CD8-positive, alpha-beta T cell (primary cell): ENCODE measurements at places on chromosomes 6 and 20.

- no peak for DNase-seq
These were observed 23.0 kb upstream of the FKBP1A start for GRCh38 chr20:1415667-1416468.

DNA sequence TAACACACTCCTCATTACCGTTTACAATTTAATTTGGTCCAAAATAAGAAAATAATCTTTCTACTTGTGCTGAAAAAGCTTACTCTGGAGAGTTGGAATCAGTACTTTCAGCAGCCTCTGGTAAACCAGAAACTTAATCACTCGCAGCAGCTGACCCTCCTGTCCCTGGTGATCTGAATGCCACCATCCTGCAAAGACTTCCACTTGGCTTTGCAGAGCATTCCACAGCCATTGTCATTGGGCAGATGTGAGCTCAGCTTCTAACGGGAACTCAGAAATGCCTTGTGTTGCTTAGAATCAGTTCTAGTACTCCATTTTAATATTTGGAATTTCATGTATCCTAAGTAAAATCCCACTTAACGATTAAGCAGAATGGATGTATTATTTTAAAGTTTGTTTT, 59.7 kb downstream of the PHACTR1 start:
- DNase-seq, result no peak

- DNase-seq, result no peak
These were observed 231.1 kb downstream of the HDGFL1 start for GRCh38 chr6:22800451-22800850.

- no peak for DNase-seq
These were observed 90.5 kb upstream of the CCN2 start for GRCh38 chr6:132041706-132042105.

DNA sequence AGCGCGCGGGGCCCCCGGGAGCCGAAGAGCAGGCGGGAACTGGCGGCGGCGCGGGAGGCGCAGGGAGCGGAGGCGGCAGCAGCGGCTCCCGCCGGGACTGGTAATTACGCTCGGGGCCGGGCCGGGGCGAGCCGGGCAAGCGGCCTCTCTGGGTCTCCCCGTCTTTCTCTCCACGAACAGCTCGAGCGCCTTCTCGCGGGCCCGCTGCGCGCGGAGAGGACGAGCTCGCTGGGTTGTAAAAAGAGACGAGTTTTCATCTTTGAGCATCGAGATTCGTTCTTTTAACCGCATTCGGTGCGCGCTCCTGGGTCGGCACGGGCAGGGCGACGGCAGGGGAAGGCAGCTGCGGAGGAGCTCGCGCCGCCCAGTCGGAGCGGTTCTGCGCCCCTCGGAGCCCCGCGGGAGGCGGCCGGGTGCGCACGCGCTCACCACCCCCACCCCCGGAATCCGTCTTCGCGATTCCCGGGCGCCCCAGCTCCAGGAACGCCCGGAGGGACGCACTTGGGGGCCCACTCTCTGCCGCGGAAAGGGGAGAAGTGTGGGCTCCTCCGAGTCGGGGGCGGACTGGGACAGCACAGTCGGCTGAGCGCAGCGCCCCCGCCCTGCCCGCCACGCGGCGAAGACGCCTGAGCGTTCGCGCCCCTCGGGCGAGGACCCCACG, 38.0 kb downstream of the YTHDF1 start:
- no peak for DNase-seq

- no peak for DNase-seq
These were observed 20.4 kb downstream of the ARMC2 start for GRCh38 chr6:108868647-108869046.

DNA sequence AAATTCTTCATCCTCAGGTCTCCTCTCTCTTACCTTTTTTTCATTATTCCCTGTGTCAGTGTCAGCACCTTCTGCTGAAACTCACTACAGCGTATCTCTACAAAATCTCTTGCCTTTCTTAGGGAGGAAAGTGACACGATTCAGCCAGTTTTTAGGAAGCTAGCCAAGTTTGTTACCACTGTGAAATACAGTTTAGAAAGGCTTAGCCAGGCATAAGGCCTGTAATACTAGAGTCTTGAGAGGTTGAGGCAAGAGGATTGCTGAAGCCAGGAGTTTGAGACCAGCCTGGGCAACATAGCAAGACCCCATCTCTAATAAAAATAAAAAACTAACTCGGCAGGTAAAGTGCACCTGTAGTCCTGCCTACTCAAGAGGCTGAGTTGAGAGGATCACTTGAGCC, 16.7 kb downstream of the TAB2 start:
- no peak for DNase-seq

- no peak for DNase-seq
These were observed 50.0 kb downstream of the GFOD1 start for GRCh38 chr6:13437218-13437996.

DNA sequence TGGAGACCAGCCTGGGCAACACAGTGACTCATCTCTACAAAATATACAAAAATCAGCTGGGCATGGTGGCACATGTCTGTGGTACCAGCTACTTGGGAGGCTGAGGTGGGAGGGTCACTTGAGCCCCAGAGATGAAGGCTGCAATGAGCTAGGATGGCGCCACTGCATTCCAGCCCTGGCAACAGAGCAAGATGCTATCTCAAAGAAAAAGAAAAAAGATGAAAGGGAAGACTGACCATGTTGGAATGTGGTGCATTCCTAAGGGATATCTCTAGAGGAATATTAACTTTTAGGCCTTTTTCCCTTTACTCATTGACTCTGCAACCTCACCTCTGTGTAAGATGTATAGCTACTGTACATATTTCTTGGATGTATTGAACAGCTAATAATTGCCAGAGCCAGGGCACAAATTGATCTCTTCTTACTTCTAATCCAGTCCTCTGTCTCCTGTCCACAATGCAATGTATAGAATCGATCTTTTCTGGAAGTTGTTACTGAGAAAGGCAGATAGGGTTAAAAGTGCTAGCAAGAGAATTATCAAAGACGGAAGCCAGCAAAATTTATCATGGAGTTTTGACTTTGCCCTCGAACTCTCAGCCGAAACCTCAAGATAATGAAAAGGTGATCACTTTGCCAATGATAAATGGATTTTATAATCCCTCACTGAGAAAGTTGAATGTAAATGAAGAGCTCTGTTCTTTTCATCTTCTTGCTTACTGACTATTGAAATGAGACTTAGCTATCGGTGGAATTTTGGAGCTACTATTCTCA, 46.3 kb downstream of the GCNT2 start:
- DNase-seq, result no peak

GRCh38 chr6:117601811-117602150, 530 bp downstream of the GOPC start:
- DNase-seq, result no peak
